ENCODE measurements at places on chromosomes 6 and 20.

- no peak for DNase-seq
These were observed 205.3 kb downstream of the NFATC2 start for GRCh38 chr20:51337126-51337805.

DNA sequence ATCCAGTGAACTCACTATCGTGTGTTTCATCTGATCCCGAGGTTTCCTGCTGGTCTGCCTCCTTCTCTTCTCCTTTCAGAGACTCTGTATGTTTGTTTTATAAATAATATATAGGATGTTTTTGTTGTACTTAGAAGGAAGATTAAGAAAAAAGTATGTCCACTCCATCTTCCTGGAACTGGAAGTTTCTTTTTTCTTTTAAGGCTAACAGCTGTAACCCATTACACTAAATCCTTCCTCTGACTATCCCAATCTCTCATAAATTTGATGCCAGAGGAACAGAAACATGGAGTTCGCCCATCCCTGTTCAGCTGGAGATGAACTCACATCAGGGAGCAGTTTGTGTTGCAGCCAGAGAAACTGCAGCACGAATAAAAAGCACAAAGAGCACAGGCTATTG lies 20.7 kb downstream of the RIPK1 start:
- no peak for DNase-seq

DNA sequence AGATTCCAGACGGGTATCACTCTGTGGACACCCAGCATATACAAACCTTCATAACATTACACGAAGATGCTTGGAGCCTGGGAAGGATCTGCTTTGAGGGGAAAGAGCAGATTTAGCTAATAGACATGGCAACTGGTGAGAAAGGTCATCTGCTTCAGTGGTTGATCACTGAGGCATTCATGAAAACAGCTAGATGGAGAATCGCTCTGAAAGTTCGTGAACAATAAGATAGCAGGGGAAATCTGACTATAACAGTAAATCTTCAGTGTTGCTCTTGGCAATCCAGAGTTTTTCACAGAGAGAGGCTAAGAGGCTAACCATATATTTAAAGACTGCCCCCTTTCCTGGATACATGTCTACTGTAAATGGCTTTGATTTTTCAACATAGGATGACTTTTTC lies 245.3 kb downstream of the FARS2 start:
- no peak for DNase-seq

- DNase-seq: no peak
These were observed 514.1 kb upstream of the NRSN1 start for GRCh38 chr6:23611776-23612381.

DNA sequence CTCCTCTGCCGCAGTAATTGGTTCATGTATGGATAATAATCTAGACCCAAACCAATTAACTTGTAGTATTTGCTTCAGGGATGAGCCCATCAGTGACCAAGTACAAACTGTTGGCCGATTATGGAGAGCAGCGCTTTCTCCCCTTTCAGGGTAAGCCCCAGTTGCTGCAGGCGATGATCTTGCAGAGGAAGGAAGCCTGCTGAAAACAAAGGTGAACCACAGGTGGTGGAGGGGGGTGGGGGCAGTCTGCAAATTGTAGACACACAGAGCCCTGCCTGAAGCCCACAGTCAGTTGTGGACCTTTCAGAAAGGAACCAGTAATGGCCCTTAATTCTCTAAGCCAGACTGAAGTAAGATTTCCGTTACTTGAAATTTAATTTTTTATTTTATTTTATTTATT lies 167.9 kb upstream of the JARID2 start:
- no peak for DNase-seq

GRCh38 chr6:159654483-159655098 lies 38.5 kb downstream of the SOD2 start:
- no peak for DNase-seq

DNA sequence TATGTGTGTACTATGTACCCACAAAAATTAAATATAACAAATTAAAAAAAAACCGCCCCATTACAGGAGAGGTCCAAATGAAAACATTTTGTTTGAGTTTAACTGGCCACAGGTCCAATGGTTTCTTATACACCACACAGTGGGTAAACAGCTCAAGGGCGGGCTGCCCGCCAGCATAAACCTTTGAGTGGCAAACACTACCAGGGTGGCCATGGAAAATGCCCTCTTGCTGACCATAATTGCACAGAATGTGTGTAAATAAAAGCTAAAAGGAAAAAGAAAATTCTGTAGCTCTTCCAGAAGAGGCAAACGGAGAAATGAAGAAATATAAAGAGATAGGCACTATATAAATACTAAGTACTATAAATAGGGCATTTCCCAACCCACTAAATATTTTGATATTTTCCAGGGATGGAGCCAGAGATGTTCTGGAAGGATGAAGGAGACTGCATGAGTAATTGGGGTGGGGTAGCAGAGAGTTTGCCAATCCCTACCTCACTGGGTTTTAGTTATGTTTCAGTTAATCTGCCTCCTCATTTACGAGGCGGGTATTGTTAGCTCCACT lies 1.1 kb upstream of the CDC5L start:
- no peak for DNase-seq

DNA sequence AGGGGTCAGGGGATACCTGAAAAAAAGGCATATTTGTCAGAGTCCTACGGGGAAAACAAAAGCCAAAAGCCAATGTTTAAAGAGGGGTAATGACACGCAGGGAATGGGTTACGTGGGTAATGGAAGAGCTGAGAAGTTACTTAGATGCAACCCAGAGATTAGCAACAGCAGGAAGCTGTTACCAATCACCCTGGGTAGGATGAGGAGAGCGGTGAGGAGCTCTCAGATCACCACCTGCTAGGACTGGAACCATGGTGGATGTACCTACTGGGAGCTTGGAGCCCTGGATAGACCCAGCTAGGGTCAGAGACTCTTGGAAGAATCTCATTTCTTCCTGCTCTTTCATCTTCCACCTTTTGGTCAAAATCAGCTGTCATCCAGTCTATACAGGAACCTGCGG lies 51.2 kb upstream of the RNF24 start:
- DNase-seq: no peak

GRCh38 chr6:107185391-107185970 lies 70.2 kb upstream of the BEND3 start:
- no peak for DNase-seq

GRCh38 chr20:33604084-33604990 lies 57.8 kb upstream of the C20orf144 start:
- no peak for DNase-seq

DNA sequence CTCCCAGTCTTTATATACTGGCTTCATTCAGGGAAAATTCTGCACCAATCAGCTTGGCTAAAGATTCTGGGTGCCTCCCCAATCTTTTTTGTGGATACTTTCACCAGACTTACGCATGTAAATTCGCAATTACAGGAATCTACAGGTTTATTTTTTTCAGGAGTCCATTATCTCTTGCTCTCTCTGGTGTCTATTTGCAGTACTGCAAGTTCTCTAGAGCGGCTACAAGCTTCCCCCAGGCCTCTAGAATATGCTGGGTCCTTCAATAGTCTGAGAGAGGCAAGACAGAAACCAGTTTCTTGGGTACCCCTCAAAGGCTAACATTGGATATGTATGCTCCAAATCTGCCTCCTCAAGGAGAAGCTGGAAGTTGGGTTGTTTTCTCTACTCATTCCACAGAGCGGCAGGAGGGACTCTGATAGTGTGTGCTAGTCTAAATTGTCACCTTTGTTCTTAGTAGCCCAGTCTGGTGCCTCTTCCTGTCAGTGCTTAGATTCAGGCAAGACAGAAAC lies 58.5 kb downstream of the SUN5 start:
- DNase-seq: peak; percentile 3

GRCh38 chr6:85493389-85493788 lies 43.5 kb downstream of the NT5E start:
- no peak for DNase-seq

GRCh38 chr6:129662406-129662766 lies 47.6 kb downstream of the ARHGAP18 start:
- no peak for DNase-seq

- DNase-seq: no peak
These were observed 1.2 kb downstream of the TCEA2 start for GRCh38 chr20:64064145-64064698.

- no peak for DNase-seq
These were observed 121.6 kb downstream of the ADAT2 start for GRCh38 chr6:143328876-143329275.

- DNase-seq: no peak
These were observed 32.1 kb downstream of the SUMO4 start for GRCh38 chr6:149431905-149432775.

DNA sequence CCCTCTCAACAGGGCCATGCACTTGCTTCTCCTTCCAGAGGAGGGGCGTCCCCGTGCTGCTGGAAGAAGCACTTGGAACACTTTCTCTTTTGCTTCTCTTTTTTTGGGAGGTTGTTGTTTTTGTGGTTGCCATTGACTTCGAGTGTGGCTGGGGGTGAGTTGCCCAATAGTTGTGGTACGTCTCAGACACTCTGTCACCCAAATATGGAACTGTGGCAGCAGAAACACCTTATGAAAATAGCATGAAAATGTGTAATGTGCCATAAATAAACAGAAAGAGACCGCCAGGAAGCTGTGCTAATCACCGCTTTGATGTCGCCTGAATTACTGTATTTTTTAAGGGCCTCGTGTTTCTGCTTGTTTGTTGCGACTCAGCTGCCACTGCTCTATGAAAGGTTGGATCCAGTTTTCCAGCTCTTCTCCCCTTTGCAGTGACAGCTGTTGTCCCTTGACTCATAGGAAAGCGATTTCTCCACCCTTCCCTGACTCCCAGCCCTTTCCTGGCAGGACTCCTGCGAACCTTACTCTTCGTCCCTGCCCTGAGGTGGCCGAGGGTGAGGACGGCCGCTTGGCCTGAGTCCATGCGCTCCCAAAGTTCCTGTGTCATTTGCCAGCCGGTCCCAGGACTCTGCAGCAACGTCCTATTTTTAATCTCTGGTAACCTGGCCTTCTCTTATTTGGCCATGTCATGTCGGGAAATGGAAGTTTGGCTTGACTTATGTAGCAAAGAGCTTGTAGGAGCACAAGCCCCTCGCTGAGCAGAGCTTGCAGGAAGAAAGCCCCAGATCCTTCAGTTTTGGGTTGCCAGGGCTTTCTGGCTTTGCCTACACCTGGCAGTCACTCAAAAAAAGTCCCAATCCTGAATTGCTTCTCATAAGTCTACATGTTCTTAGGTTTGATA lies 694.6 kb downstream of the QKI start:
- no peak for DNase-seq

DNA sequence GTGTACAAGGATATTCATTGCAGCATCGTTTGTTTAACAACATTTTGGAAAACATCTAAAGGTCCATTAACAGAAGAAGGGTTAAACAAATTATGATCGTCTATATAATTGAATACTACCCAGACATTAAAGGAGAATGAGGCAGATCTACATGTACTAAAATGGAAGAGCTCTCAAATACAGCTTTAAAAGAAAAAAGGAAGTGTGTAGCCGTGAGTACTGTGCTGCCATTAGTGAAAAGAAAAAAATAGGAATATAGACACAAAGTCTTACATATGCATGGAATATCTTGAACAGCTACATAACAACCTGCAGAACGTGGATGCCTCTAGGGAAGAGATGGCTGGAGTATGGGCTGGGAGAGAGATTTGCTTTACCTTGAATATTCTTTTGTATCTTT lies 37.9 kb downstream of the PRDM1 start:
- no peak for DNase-seq

DNA sequence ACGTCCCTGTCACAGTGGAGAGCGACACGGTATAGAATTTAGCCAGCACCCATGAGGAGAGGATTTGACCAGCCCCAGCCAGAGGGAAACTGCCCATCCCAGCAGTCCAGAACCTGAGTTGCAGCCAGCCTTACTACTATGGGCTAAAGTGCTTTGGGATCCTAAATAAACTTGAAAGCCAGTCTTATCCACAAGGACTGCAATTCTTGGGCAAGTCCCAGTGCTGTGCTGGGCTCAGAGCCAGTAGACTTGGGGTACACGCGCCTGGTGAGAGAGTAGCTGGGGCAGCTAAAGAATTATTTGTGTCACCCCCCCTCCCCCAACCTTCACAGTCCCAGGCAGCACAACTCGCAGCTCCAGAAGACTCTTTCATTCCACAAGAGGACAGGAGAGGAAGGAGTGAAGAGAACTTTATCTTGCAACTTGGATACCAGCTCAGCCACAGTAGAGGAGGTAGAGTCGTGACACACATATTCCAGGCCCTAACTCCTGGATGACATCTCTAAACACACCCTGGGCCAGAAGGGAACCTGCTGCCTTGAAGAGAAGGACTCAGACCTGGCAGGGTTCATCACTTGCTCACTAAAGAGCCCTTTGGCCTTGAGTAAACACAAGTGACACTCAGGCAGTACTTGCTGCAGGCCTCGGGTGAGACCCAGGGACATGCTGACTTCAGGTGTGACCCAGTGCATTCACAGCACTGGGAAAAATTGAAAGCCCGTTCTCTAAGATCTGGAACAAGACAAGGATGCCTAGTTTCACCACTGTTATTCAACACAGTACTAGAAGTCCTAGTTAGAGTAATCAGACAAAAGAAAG lies 100.3 kb downstream of the REV3L start:
- no peak for DNase-seq

DNA sequence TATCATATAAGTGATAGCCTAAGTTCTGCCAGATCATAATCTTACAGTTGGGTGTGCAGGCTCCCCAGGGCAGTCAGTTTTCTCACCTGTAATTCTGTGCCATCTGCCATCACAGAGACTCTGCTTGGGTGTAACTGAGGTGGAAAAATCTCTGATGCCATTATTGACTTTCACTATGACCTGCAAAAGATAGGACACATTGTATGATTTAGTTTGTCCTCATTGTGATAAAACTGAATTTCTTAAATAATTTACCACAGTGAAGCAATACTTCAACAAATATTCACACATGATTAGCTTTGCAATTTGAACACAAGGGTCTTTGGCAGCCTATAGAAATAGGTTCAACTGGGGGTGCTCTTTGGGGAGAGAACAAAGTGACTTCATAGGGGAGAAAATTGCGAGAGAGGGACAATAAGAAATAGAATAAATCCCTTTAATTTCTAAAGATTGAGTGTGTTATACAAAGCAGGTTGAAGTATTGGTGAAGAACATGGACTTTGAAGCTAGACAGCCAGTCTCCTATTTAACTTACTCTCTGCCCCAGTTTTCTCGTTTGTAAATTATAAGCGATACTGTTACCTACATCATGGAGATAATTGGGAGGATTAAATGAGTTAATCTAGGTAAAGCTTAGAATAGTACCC lies 27.3 kb downstream of the FAM229B start:
- no peak for DNase-seq

- DNase-seq: no peak
These were observed 26.7 kb downstream of the RALGAPB start for GRCh38 chr20:38499366-38499765.

DNA sequence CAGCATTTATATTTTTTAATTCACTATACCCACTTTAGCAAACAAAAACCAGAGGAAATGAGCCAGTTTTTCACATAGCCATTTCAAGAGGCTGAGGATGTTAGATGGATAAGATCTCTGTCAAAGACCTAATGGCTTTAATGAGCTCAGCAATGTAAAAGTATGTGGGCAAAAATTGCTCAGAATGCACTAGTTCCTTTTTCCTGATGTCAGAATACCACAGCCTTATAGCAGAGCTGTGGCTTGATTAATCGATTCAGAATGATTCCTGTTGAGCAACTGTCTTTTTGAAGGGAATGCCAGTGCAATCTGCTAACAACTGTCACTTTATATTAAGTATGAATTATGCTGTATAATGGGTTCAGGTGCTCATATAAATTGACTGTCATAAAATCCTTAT lies 100.6 kb upstream of the HIVEP1 start:
- peak; percentile 71 for DNase-seq
